ENCODE measurements at places on chromosomes 6 and 20.

DNA sequence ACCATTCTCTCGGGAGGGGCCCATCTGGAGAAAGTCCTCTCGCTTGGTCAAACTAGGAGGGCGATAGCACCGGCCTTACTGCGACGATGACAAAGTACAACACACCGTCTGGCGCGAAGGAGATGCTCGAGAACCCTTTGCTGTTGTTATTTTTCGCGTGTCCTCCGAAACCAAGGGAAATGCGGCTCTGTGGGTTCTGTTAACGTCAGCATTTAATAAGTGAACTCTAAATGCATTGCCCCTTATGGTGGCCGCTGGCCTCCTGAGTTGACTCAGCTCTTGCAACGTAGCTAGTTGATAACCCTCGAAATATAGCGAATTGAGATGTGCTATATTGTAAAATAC lies 577 bp upstream of the SCAND1 start:
- no peak for DNase-seq

DNA sequence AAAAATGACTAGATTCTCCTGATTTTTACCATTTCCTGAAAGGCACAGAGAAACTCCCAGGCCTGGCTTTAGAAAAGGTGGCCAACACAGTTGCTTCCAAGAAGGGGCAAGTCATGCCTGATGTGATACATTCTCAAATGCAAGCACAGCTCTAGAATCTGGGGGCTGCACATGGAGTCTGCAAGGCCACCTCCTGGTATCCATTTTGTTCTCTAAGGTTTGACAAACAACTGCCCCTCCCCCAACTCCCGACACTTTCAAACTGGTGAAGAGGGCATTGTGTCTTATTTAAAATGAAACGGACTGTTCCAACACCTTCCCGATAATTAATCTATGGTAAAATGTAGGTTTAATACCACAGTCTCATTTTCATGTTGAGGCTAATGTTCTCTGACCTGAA lies 220.2 kb upstream of the CEP162 start:
- DNase-seq: no peak

- no peak for DNase-seq
Measured at GRCh38 chr6:128007658-128008057, 106.8 kb upstream of the THEMIS start.

GRCh38 chr6:87914637-87915395 lies 132.8 kb upstream of the SPACA1 start:
- no peak for DNase-seq

DNA sequence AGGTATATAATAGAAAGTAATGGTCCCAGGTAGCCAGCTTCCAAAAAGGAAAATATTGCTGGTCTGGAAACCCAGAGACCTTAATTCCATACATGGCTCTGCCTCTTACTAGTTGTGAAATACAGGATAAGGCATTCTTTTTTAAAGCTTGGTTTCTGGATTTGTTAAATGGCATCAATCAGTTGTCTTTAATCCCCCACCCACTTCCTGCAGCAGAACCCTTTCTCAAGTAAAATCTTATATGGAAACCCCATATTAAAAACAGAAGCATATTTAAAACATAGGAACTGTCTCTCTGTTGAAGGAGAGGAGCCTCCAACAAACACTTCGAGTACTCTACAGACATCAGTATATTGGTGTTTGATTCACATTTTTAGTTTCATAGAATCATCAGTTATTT lies 6.2 kb upstream of the LCA5 start:
- no peak for DNase-seq

- DNase-seq: no peak
Measured at GRCh38 chr20:58219342-58219700, 9.1 kb downstream of the ANKRD60 start.

- no peak for DNase-seq
Measured at GRCh38 chr20:4455301-4455701, 266.4 kb upstream of the PRND start.

DNA sequence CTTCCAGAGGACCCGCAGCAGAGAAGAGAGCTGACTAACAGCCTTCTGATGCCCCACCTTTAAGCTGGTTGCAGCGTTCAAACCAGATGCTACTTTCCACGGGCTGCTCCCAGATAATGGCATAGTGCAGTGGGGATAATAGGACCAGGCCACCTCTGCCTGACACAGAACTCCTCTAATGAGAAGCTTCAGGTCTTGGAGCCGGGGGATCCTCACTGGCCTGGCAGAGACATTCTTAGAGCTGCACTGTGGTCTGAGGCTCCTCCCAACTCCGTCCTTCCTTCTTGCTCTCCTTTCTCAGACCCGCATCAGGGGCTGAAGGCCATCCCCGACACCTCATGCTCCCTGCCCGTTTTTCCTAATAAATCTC lies 206.6 kb upstream of the MARCKS start:
- no peak for DNase-seq

DNA sequence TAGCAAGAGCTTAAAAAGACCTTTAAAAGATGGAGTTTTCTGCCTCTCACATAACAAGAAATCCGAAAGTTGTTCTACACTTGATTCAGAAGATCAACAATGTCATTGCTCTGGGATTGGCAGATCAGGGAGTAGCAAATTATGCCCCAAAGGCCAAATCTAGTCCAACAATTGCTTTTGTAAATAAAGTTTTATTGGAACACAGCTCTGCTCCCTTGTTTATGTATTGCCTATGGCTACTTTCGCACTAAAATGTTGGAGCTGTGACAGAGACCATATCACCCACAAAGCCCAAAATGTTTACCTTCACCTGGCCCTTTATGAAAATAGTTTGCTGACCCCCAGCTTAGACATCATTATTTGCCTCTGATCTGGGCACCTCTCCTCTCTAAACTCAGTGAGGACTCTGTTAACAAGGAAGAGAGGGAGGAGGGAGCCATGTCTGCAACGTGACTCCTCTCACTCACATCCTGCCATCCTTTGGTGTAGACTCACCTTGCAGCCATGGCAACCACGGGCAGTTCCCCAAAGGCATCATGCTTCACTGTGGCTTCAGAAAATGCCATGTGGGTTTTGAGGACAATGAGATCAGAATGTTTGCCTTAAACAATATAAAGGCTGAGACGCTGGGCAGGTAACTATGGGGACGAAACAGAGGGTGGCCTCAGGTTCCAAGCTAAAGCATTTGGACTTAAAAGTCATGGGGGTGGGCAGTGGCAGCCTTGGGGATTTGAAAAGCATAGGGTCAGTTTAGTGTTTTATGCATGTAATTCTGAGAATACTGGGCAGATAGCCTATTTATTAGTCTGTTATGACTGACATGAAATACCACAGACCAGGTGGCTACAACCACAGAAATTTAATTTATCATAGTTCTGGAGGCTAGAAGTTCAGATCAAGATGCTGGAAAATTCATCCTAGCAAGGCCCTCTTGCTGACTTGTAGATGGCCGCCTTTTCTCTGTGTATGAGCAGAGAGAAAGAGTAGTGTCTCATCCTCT lies 149.7 kb upstream of the TNFAIP3 start:
- no peak for DNase-seq

DNA sequence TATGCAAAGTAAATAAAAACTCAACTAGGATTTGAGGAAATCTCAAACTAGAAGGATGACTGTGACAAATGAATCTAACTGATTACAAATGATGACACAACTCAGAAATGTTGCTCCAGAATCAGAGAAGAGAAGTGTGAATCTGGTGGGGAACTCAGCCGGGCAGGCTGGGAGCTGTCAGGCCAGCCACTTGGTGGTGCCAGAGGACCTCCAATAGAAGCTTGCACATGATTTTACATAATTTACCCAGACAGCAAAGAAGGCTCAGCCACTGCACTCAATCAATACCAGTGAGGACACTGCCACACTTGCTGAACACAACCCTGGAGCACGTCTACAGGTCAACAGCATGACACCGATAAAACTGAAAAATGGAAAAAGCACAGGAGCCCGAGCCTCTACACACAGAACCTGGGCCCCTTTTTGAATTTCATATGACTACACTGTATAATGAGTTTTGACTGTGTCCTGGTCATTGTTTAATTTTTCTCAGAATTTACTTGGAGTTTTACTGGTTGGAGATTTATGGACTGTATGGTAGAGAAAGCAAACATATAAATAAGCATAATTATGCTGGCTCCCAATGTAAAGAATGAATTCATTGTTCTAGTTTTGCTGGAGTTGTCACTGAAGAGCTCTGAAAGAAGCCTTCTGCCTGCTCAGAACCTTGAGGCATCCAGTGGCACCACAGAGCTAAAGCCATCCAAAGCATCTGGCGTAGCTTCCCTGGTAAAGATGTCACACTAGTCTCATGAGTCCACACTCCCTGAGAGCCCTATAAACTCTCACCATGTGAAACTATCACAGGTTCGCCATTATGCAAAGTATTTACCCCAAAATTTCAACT lies 296.5 kb downstream of the THBS2 start:
- peak; percentile 51 for DNase-seq

DNA sequence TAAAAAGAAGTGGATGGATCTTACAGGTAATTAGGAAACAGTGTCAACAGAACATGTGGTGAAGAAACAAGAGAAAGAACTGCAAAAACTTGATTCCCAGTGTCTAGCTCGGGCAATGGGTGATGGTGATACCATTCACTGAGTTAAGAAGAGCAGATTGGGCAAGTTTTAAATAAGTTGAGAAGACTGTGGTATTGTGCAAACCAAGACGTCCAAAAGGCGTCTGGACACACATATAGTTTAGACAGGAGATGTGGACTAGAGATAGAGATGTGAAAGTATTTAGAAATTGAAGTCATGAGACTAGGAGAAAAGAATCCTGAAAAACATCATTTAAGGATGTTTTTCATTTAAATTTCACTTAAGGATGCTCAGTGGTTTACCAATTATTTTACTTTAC lies 53.9 kb downstream of the CDK19 start:
- no peak for DNase-seq

GRCh38 chr6:128241216-128241615 lies 279.2 kb downstream of the PTPRK start:
- DNase-seq: no peak

DNA sequence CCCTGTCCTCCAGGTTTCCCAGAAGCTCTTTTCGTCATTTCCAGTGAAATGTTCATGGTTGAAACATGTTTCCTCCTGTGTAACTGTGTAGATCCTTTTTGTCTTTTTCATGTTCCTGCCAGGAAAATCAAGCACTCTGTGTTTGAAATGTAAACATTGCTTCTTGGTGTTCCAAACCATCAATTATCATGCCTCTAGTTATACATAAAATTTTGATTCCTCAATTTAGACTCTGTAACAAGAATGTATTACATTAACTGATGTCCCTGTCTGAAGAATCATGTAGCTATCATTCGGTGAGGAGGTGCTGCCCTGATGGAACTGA lies 546.3 kb upstream of the CITED2 start:
- DNase-seq: no peak

DNA sequence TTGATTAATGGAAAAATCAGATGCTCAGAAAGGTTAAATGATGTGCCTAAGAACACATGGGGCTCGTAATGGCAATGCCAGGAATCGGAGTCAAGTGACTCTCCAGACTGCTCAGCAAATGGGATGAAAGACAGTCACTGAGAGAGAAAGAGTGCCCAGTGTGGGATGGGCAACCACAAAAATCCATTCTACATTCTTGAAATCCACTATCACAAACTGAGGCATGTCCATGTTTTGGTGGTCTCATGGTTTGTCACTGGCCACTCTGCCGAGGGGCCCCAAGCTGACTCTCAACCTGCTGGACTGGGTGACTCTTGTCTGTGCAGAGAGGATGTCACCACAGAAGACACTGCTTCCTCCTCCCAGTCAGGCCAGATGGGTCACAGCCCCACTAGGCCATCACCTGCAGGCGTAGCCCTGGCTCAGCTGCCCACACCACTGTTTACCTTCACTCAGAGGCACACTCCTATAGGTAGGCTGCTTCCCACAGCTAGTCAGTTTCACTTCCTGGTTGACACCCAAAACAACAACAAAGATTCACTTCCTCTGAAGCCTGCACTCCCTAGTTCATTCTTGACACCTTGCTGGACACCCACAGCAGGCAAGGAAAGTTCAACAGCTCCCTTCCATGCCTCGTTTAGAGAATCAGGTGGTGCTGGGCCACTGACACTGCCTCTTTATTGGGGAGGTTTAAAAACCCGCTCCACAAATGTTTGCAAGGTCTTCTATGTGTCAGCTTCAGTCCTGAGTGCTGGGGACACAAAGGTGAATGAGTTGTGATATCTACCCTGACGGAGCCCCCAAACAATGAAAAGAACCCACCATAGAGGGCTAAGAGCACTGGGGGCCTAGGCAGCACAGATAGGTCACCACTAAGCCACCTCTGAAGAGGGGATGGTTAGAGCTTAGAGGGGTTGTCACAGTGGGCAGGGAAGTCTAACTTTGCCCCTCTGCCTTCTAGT lies 21.7 kb downstream of the MAP1LC3A start:
- DNase-seq: peak; percentile 53

DNA sequence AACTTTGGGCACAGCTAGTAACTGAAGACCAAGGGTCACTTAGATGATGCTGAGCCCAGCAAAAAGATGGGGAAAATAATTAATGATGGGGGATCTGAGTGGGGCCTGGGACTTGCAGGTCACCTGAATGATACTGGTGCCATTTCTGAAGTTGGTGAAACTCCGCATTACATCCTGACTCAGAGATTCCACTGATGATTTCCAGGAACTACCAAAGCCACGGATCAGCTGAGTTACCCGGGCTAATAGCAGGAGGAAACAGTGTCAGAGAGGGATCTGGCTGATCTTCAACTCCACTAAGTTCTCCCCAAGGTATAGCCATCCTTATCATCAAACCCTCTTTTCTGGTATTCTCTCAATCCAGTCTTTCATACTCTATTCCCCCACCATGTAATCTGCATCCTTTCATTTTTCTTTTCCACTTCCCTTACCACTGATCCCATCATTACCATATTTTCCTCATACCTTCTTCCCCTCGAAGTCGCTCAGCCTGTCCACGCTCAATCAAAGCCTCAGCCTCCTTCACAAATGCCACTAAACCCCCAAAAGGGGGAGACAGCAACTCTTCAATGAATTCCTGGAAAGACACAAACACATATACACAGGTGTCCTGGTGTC lies 20.2 kb downstream of the VPS52 start:
- DNase-seq: no peak

DNA sequence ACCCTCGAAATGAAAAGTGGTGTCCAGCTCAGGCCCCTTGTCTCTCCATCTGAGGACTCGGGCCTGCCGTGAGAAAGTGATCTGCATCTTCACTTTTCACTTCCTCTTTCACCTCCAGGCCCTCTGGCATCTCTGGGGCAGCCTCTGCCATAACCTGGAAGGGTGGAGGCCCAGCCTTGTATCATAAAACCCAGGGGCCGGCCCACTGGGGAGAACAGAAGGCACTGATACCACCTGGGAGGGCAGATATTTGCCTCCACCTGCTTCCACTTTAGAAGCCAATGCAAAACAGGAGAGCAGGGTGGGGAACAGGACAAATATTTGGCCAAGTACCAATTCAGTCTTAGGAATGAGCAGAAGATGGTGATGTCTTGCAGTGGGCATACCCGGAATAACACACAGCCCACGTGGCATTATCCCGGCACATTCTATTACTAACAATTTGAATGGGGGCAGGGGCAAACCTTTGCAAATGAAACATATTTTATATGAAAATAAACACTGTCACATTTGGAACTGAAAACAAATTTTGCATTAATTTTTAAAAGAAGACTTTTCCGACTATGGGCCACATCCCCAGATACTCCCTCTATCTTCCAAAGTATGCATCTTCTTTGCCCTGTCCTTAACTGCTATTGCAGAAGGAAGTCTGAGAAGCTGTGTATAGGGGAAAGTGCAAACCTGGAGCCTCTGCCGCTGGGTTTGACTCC lies 69.2 kb upstream of the TBC1D7 start:
- peak; percentile 81 for DNase-seq

- no peak for DNase-seq
Measured at GRCh38 chr6:132251711-132252110, 149.6 kb downstream of the MOXD1 start.

GRCh38 chr6:90434094-90434493 lies 137.5 kb upstream of the BACH2 start:
- no peak for DNase-seq

GRCh38 chr6:72969666-72970065 lies 255.6 kb downstream of the KHDC1L start:
- no peak for DNase-seq

- peak; percentile 76 for DNase-seq
Measured at GRCh38 chr6:7243179-7243981, 69.6 kb downstream of the SSR1 start.

Measured in GM10248 (cell line).